HCT116 (cell line): ENCODE measurements at places on chromosomes 6 and 20.
A peak's percentile ranks its signal among the peaks of the same experiment; 100 is the strongest.

DNA sequence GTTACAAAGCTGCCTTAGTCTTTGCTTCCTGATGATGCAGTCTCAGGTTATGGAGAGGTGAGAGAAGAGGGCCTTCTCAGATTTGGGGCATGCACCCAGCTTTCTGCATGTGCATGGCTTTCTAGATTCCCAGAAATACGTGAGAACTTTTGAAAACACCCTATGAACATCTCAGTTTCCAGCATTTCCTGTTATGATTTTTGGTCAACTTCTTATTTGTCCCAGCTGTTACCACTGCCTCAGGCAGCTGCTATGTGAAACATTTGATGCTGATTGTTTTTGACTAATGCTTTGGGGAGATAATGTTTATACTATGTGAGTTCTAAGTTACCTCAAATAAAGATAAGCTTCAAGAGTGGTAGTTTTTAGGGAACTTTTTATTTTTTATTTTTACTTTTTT lies 9.5 kb upstream of the SNAP25 start:
- DNase-seq: no peak

DNA sequence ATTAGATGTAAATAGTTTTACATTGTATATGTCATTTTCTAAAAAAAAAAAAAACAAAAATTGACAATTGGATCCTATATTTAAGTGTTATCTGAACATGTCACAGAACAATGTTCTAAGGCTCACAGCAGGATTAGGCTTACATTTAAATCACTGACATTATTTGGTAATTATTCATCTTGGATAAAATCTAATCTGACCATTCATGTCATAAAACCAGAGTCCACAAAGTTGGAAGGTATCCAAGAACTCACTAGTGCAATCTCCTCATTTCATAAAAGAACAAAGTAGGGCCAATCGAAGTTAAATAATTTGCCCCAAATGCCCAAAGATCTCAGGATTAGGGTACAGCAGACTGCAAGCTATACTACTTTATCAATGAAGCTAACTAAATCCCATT lies 73.0 kb downstream of the PDSS2 start:
- DNase-seq: no peak

- no peak for DNase-seq
Measured at GRCh38 chr6:147282566-147282959, 78.3 kb downstream of the STXBP5 start.

GRCh38 chr6:52815167-52816092 lies 11.8 kb upstream of the GSTA1 start:
- DNase-seq: peak; percentile 48

DNA sequence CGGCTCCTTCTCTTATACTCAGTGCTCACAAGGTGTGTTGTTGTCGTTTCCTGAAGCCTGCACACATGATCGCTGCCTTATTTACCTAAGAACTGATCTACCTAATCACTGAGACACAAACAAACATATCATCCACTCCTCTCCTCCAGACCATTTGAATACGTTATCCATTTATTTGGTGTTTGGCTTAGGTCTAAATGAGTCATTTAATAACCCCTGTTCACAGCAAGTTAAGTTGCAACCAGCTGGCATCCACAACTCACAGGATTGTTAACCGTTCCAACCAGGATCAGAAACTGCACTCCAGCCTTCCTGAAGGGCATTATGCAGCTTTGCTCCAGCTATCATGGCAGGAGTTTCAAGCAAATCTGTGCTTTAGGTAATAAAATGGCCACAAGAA lies 511.1 kb upstream of the MAP3K7 start:
- DNase-seq: no peak

- DNase-seq: no peak
Measured at GRCh38 chr20:41669708-41670263, 51.6 kb upstream of the CHD6 start.

- no peak for DNase-seq
Measured at GRCh38 chr6:56751604-56752003, 108.9 kb upstream of the DST start.

DNA sequence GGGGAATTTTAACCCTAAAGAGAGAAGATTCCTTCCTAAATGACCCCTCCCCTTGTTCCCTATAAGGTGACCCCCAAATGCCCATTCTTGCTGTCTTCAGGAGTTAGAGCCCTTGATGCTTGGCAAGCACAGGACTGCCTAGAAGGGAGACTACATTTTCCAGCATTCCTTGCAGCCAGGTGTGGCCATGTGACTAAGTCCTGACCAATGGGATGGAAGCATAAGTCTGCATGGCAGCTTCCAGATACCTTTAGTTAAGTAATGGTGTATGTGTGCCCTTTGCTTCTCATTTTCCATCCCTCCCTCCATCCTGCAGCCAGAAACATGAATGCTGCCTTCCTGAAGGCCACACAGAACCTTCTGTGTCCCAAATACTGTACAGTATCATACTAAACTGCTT lies 5.5 kb downstream of the BFSP1 start:
- peak; percentile 58 for DNase-seq
